IMR-90 (cell line): ENCODE measurements at places on chromosomes 2 and 18. TPM values are rescaled to one million over a fixed set of nuclear protein-coding genes. Genes with fewer than 3 reads are reported as not detected.

The CACNB4 gene
- polyA plus RNA-seq = 0.04 and 0.12 TPM in 2 replicates

The SLC11A1 gene
- 0.03 and 0.07 TPM in 2 replicates for polyA plus RNA-seq

The CFAP210 gene
- polyA plus RNA-seq = not detected in 2 replicates

The TUBA4B gene
- polyA plus RNA-seq = not detected in 2 replicates

The CPLX4 gene
- not detected in 2 replicates for polyA plus RNA-seq

The HTR2B gene
- polyA plus RNA-seq = 0.23 and 0.26 TPM in 2 replicates

The GALR1 gene
- polyA plus RNA-seq = not detected in 2 replicates

The CRACDL gene
- not detected in 2 replicates for polyA plus RNA-seq

The ATP6V1B1 gene
- 1.3 and 1.4 TPM in 2 replicates for polyA plus RNA-seq
